NCI-H1417 treated with DMSO at 0.1 percent for 48 hours (cell line): ENCODE measurements at places on chromosomes 1 and 21.

DNA sequence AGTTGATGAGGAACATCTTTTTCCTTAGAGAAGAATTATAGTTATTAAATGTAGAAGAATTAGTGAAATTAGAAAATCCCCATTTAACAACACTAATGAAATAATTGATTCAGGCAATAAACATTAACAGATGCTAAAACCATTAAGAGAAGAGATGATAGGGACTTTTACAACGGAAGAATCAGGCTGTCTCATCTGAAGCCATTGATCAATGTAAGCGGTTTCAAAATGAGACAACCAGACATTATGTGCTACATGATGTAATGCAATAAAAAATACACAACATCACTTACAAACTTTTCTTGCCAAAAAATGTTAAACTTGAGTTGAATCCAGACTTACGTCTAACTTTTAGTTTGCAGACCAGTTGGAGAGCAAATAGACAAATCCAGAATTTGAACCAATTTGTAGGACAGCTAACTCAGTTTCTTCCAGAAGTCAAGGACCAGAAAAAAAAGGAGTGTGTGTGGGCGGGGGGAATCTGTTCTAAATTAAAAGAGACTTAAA, 165.4 kb upstream of the DPT start:
- no peak for DNase-seq

DNA sequence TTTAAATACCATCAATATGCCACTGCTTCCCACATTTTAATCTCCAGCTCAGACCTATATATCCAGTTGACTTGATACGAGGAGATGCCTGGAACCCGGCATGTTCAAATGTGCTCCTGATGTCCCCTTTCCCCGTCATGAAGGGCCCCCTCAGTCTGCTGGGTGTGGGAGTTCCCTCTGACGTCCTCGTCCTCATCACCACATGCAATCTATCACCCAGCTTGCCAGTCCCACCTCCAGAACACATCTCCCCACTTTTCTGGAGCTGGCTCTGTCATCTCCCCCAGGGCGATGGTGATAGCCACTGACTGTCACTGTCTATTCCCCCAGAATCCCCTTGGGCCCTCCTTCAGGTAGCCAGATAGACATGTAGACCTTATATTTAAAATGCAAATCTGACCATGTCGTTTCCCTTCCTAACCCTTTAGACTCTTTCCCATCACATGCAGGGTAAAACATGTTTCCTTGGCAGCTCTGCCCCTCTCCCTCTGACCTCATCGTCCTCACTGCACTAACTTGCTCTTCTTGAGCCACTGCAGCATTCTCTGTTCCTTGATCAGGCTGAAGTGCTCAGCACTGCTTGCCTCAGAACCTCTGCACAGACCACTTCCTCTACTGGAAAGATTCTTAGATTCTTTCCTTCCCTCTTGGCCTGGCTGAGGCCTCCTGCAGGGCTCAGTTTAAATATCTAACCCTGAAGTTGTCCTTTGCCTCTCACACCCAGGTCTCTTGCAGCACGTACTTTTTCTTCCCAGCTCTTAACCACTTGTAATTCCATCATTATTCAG, 7.4 kb downstream of the AZIN2 start:
- DNase-seq: no peak

- DNase-seq: no peak
Measured at GRCh38 chr1:183407961-183408360, 10.2 kb downstream of the NMNAT2 start.

DNA sequence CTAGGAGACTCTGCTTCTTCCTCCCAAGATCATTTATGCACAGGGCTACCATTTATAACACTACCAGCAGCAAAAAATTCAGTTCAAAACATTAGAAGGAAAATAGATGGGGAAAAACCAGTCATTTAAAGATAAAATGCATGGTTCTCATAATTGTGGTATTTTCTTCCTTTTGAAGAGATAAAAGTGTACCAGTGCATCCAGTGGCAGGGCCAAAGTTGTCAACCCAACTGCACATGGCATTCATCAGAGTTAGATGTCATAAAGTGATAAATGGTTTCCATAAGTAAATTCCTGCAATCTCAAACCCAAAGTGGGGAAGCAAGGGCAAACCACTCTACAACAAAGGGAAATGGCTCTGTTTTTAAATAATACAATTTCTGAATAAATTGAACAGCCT, 119.1 kb upstream of the DMRTA2 start:
- no peak for DNase-seq

GRCh38 chr1:55364216-55364615, 149.1 kb upstream of the USP24 start:
- DNase-seq: no peak

DNA sequence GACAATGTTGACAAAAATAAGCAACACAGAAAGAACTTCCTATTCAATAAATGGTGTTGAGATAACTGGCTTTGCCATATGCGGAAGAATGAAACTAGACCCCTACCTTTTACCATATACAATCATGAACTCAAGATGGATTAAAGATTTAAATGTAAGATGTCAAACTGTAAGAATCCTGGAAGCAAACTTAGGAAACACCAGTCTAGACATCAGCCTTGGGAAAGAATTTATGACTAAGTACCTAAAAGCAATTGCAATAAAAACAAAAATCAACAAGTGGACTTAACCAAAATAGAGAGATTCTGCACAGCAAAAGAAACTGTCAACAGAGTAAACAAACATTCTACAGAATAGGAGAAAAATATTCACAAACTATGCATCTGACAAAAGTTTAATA, 16.1 kb upstream of the CLDN8 start:
- no peak for DNase-seq

DNA sequence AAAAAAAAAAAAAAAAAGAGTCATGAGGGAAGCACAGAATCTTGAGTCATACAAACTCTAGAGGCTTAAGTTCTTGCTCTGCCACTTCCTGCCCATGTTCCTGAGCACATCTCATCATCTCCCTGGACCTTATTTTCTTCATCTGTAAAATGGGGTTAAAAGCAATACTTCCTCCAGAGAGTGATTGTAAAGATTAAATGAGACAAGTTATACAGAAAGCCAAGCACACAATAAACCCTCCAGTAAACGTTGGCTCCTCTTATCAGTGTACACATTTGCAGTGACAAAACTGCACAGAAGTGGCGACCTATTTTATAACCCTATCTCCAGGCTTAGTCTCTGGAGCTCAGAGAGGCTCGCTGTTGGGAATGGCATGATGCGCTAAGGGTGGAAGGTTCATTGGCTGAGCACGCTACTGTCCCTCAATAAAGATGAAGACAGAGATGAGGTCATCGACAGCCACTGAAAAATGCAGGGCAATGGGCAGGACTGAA, 82.1 kb downstream of the RRAGC start:
- no peak for DNase-seq

DNA sequence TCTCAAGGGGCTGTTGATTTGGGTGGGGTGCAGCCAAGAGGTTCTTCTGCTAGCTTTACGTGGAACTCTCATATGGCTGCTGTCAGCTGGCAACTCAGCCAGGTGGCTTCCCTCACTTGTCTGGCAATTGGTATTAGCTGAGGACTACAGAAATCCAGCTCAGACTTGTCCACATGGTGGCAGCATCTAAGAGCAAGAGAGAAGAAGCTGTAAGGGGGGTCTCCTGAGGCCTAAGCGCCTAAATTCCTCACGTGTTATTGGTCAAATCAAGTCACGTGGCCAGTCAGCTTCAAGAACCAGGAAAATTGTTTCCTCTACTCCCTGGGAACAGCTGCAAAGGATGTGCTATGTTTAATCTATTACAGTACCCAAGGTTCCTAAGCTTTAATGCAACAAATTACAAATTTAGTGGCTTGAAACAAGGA, 4.2 kb upstream of the DYRK3 start:
- peak; percentile 13 for DNase-seq

DNA sequence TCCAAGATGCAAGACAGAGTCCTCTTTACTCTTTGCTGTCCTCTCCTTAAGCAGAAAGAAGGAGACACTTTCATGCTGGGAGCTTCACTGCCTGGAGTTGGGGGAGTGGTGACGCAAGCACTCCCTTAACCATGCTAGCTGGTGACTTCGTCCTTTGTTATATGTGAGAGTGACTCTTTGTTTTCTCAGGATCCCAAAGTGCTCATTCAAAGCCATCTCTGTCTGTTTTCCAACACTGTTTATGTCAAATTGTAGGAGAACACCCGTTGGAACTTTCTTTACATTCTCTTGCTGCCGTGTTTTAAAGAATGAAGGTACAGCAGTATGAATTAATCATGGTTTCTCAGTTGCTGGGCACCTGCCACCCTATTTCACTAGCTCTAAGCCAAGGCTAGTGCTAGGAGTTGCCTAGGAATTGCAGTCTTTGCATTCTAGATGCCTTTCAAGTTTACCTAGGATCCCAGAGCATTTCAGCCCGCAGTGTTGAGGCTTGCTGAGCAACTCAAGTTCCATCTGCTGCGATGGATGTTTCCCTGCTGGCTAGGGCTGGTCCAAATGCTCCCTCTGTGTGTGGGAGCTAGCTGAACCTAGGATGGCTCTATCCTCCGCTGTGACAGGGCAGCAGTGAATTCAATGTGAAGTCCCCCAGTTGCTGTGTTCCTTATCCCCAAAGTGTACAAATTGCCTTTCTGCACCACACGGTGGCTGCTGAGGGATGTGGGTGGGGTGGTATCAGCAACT, 82.6 kb upstream of the GPR52 start:
- DNase-seq: no peak
